Aorta (tissue), 5 donors: ENCODE measurements at places on chromosomes 2 and 18. TPM values are rescaled to one million over a fixed set of nuclear protein-coding genes. Genes with fewer than 3 reads are reported as not detected.

DNA sequence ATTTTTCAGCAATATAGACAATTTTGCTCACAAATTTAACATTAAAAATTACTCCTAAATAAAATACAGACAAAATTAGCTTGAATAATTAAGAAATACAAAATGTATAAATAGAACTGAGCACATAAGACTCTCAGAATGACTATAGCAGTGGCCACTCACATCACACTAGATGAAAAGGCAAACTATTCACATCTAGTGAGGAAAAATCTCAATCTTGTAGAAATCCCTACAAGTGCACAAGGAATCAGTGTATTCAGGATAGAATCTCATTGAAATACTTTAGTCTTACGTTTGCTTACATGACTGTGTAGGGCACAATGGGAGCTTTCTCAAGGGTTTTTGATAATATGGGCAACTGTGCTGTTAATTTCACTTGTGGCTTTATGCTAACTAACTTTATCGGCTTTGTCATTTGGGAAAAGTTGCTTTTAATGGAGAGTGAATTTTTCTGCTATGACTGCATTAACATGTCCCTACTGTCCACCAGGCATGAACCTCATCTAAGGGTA lies 678.9 kb upstream of the LRRTM4 start:
- DNase-seq: no peak

GRCh38 chr2:176565641-176566323 lies 296.5 kb downstream of the MTX2 start:
- no peak for DNase-seq

The DLGAP1 gene
- 6.6 TPM for total RNA-seq

The KRTCAP3 gene
- total RNA-seq: 1.8 TPM

GRCh38 chr2:85589982-85590791 lies 5.4 kb upstream of the RNF181 start:
- DNase-seq: no peak

GRCh38 chr2:144078802-144079724 lies 440.9 kb downstream of the ZEB2 start:
- DNase-seq: no peak

DNA sequence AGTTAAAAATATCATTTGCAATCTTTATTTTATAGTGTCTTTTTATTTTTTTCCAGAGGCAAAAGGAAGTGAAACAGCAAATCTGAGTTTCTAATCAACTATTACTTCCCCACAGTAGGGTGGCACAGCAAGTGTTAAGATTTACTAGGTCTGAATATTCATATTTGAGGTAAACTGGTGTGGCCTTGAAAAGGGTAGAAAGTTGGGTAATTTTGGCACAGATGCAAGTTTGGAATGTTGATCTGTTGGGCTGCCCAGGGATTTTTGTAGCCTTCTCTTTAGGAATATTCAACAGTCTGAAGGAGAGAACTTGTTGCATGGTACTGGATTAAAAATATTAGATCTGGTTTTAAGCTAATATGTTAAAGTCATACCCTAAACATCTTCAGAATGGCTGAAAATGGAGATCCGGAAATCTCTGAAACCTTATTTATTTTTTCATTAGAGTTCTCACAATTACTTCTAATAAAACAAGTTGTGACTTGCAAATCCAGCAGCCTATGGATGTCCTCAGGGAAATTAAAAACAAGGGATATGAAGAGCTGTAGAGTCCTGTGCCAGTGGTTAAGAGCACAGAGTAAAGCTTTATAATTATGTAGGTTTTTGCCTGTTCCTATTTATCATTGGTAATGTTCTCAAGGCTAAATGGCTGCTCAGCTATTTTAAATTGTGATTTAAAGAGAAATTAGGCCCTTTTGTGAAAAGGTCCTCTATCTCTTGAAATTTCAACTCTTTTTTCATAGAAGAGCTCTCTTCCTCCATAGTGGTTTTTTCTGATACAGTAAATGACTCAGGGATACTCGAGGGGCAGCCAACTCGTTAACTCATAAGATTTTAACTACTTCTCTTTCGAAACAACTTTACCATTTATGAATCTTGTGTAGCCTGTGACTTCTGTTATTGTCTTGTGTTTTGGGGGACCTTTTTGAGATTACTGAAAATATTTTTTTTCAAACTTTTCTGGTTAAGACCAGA lies 11.0 kb downstream of the TANK start:
- DNase-seq: no peak

GRCh38 chr2:150698016-150698661 lies 210.7 kb upstream of the RND3 start:
- DNase-seq: no peak

GRCh38 chr2:82780050-82780449 lies 1679.0 kb downstream of the SUCLG1 start:
- no peak for DNase-seq

The ICOS gene
- total RNA-seq: 0.49 TPM

DNA sequence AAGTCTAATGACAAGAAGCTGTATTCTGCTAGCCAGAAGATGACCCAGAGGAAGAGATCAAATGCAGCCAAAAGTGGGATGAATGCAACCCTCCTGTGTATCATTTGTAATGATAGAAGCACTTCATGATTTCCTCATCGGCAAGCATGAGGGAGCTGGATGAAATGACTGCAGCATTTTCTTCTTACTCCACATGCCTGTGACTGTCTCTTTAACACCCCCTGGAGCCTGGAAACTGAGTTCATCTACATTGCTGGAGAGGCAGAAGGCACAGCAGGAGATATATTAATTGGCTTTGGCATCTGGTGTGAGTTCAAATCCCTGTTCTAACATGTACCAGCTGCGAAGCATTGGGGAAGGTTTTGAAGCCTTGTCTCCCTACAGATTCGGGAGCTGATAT lies 37.7 kb downstream of the ID2 start:
- no peak for DNase-seq

- no peak for DNase-seq
These were observed 101.7 kb downstream of the SOCS6 start for GRCh38 chr18:70390371-70391090.

DNA sequence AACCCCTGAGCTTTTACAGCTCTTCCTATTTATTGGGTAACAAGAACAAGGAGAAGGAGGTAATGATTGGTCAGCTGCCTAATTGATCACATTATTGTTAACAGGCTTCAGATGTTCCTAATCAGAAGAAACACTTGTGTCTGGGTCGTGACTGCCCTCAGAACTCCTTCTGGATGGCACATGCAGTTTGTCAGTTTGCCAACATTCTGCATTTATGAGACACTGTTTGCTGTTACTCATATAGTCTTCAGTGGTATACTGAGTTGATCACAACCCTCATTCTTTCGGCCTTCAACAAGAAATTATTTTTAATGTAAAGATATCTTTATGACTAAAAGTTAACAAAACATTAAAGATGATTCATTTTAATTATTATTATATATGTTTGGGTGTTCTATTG lies 95.7 kb upstream of the DOCK10 start:
- DNase-seq: no peak

The ZSWIM2 gene
- total RNA-seq: not detected

DNA sequence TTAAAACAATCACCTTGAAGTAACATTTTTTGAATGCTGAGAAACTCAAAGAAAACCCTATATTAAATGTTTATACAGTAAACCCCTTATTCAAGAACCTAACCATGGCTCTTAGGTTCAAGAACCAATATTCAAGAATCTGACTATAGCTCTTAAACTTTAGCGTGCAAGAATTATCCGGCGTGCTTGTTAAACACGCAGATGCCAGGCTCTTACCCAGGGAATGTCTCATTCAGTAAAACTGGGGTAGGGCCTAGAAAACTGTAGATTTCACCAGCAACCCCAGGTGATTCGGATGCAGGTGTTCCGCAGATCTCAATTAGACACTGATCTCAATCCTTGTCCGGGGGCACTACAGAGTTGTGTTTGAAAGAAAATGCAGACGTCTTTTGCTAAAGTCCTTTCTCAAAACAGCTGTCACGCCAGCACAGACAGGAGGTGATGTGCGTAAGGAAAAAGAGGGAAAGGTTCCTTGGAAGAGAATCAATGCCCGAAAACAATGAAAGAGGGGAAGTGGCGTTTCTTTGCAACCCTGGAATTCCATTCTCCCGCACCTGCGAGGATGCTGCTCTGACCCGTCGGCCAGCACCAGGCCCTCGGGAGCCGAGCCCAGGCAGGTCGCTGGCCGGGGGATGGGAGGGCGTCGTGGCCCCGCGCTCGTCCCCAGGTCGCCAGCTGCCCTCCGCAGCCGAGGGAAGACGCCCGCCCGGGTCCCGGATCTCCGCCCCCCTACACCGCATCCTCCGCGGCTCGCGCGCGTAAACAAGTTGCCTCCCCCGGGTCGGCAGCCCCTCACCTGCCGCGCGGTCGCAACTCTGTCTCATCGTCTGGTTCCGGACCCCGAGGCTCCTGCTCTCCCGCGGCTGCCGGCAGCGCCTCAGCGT lies 851 bp downstream of the EIF2AK3 start:
- DNase-seq: peak; percentile 64

GRCh38 chr18:76328140-76328539 lies 166.9 kb downstream of the ZNF516 start:
- DNase-seq: no peak

- no peak for DNase-seq
These were observed 981 bp upstream of the SF3B1 start for GRCh38 chr2:197435598-197436420.

DNA sequence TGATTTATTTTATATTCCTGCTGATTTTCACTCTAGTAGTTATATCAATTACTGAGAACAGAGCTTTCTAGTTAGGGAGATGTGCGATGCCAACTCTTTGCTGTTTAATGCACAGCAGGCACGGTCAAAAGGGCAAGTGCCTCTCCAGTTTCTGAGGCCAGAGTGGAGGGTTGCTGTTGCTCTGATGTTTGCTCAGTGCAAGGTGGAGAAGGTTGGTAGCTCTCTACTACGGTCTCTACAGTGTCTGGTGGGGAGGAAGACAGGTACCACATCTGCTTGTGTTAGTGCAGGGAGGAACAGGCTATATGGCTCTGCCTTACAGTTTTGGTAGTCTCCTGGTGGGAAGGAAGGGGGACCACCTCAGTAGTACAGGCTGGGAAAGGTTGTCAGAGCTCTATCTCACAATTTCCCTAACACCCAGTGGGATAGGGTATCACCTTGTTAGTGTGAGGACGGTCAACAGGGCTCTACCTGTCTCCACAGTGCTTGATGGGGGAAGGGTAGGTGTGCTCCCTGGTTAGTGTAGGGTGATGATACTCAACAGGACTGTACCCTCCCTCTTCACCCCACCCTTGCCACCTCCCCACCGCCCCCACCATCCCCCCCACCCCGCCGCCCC lies 85.9 kb downstream of the FANCL start:
- DNase-seq: no peak

The TRIB2 gene
- 39.7 TPM for total RNA-seq

- no peak for DNase-seq
These were observed 65.7 kb downstream of the LRRTM1 start for GRCh38 chr2:80238692-80239469.

GRCh38 chr2:130790804-130791616 lies 35.7 kb downstream of the AMER3 start:
- DNase-seq: no peak

GRCh38 chr2:11785611-11785940 lies 39.1 kb downstream of the LPIN1 start:
- DNase-seq: no peak

DNA sequence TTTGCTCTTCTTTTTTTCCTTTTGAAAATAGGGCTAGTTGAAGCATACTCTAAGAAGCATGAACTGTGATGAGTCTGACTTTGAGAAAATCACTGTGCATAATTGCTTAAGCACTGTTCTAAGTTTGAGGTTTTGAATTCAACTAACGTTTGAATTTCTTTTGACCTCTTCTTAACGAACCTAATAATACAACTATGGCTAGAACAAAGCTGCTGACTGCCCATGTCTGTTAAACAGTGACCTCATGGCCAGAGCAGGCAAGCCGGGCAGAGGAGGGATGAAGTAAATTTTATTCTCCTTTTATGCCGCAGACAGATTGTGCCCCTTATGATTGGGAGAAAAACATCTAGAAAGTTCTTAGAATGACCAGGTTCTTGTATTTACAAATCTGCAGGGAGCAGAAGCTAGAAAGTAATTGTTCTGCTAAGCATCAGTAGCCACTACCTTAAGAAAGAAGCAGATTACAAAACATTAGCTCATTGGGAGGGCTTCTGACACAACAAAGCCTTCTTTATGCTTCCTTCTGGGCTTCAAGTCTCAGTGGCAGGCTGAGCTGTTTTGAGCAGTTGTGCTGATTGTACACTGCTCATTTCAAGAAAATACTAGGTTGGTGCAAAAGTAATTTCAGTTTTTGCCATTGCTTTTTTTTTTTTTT lies 97.8 kb upstream of the RASGRP3 start:
- no peak for DNase-seq

The TXNL1 gene
- total RNA-seq: 49.6 TPM

The ITGA4 gene
- total RNA-seq: 13.1 TPM

GRCh38 chr2:159153951-159154350 lies 132.6 kb downstream of the WDSUB1 start:
- no peak for DNase-seq

DNA sequence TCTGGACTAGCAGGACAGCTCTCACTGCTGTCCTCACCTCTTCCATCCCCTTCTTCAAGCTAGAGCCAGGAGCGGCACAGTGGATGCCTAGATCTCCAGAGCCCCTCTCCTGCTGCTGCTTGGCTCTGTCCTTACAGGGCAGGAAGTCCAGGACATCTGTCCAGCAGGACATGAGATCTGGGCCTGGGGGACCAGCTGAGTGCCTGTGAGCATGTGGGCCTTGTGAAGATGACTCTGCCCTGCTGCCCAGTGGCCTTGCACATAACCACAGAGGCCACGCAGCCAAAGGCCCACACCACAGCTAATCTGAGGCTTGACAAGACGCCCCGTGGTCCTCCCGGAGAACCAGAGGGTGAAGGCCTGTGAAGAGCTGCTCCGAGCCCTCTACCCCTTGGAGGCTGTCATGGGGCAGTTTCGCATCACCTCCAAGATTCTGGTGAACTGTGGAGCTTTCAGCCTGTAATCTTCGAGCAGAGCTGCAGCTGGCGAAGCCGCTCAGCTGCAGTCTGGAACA lies 516.7 kb upstream of the HS6ST1 start:
- no peak for DNase-seq

DNA sequence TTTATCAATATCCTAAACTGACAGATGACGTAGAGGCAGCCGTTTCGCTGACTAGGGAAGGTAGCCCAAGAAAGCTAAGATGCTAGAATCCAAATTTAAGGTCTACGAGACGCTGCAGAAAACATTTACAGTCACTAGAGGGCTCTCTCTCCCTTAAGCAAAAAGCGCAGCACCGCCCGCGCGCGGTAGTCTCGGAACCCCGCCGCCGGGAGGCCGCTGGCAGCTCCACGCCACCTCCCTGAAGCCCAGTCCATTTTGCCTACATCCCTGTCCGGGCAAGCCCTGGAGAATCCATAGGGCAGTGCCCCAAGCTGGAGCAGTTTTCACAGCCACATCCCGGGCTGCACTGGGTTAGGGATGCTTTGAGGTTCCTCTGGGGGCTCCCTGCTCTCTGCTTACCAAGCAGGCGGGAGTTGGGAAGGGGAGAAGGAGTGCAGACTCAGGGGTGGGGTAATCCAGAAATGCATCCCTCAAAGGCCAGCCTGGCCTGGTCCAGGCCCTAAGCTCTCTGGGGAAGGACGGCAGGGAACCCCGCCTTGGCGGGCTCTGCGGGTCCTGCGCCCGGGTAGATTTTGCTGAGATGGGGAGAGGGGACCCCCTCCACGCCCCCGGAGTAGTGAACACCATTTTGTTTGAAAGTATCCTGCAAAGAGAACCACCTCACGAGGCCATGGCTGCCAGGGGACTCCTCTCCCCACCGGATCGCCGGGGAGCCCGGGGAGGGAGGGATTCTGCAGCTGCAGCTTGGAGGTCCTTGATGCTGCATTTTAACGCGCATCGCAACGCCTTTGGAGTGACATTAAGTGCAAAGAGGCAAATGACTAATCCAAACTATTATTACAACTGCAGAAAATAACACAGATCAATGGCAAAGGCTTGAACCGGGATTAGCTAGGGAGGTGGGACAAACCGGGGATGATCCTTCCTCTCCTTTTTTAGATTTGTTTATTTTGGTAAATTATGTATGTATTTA lies 1.3 kb upstream of the DPYSL5 start:
- peak; percentile 89 for DNase-seq

The CCDC68 gene
- total RNA-seq: 4.4 TPM

The RGPD4 gene
- total RNA-seq: 0.39 TPM
